NCI-H2081 treated with DMSO at 0.1 percent for 48 hours (cell line): ENCODE measurements at places on chromosomes 7 and 10.

DNA sequence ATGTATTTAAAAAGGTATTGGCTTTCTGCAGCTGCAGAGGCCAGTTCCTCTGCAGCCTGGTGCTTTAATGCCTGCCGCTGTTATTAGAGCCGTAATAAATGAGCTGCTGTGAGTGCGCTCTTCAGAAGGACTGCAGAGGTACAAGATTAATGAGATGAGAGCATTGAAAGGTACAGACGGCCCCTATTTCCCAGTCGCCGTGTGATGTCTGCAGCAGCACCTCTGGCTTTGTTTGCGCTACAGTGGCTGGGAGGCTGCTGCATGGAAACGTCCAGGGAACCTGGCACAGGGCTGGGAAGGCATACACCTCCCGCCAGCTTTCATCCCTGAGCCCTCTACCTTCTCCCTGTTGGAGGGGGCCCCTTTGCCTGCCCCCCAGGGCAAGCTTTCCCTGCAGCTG, 383.8 kb upstream of the ZMIZ1 start:
- DNase-seq, result peak; percentile 48

- no peak for DNase-seq
Measured at GRCh38 chr7:18064242-18064838, 36.7 kb upstream of the PRPS1L1 start.

GRCh38 chr7:27110186-27111031, 7.9 kb upstream of the HOXA2 start:
- DNase-seq, result no peak

GRCh38 chr7:73615886-73616285, 8.4 kb downstream of the MLXIPL start:
- no peak for DNase-seq

GRCh38 chr10:116733566-116733965, 8.8 kb downstream of the HSPA12A start:
- DNase-seq, result no peak

GRCh38 chr7:151308791-151309190, 32.8 kb upstream of the NUB1 start:
- no peak for DNase-seq

DNA sequence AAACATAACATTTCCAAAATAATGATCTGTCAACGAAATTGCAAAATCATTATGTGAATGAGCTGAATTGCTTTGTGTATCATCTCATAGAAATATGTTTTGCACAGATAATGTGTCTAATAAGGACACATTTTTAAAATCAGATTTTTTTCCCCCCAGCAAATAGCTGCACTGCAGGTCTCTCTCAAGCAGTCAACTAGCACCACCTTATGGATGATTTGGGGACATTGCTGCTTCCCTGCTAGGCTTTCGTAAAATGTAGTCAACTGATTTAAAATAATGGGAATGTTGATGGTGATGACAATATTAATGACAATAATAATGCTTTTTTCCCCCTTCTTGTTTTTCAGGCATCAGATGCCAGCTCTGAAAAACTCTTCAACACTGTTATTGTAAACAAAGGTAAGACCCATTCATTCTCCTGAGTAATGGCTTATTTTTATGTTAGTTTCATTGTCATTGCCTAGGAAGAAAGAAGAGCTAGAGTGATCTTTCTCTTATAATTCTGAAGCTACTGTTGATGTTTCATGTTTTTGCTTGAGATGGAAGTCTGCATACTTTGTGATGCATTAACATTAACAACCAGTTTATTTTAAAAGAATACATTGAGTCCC, 433.6 kb upstream of the GALNT17 start:
- peak; percentile 46 for DNase-seq
